RPMI8226 (cell line): ENCODE measurements at places on chromosomes 6 and 20.

DNA sequence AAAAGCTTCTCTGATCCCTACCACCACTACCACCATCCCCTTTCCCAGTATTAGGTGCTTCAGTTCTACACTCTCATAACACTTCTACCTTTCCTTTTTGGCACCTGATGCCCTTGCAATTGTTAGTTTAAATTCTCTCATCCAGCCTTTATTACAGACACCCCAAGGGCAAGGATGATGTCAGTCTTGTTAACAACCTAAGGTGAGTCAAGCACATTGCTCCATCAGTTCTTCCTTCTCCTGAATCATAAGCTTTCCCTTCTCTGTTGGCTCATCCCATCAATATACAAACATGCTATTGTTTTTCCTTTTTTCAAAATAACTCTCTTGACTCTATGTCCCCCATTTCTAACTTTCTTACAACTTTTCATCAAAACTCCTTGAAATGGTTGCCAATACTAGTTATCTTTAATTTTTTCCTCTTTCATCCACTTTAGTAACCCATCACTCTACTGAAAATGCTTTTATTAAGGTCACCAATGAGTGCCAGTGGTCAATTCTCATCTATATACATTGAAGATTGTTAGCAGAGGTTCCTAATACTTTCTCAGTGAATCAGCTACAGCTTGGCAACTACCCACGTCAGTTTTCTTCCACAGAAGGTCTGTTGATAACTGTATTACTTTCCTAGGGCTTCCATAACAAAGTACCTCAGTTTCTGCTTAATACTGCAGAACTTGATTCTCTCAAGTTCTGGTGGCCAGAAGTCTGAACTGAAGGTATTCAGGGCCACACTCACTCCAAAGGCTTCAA, 97.1 kb upstream of the FLRT3 start:
- no peak for DNase-seq

GRCh38 chr6:30600451-30600961, 16.5 kb downstream of the PPP1R10 start:
- DNase-seq: no peak

DNA sequence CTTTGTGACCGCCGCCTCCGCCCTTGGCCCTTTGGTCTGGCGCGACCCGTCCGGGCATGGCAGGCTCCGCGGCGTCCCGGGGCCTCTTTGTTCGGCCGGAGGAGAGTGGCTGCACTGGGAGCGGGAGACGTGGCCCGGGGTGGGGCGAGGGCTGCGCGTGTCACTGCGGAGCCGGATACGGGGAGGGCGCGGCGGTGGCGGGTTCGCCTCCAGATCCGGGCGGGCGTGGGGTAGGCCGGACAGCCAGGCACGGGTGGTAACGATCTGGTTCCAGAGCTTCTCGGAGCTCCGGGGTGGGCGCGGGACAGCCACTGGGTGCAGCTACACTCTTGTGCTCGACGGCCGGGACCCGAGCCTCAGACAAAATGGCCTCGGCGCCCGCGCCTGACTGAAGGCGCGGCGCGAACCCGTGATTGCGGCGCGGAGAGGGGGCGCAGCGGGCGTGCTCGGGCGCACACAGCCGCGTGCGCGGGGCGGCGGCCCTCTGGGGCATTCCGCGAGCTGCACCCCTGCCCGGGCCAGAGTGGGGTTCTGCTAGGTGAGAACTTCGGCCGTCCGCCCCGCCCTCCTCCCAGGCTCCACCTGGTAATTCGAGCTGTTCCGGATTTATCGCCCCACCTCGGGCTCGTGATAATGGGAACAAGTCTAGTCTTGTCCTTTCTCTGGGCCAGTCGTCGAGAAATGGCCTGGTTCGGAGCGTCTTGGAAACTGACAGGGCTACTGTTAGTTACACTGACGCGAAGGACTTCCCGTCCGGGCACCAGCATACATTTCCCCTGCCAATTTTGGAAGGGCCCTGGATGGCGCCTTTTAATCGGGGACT, 1.0 kb downstream of the LOC128125822 start:
- DNase-seq: peak; percentile 84

DNA sequence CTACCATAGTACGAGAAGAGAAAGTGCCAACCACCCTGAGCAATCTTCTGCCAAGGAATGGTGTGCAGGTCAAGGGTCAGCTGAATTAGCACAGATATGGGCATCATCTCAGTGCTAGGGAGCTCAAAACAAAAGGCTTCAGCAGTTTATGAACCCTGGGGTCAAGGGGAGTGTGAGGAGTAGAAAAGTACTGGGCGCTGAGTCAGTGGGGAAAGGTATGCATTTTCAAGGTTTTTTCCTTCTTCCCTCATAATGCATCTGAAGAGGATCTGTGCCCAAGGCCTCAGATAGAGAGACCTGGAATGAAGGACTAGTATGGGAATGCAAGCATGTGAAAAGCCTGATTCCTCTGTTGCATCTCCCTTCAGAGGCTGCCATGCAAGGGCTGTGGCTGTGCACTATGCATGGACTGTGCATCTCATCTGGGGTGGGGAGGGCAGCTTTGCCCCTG, 81.7 kb downstream of the PERP start:
- no peak for DNase-seq

DNA sequence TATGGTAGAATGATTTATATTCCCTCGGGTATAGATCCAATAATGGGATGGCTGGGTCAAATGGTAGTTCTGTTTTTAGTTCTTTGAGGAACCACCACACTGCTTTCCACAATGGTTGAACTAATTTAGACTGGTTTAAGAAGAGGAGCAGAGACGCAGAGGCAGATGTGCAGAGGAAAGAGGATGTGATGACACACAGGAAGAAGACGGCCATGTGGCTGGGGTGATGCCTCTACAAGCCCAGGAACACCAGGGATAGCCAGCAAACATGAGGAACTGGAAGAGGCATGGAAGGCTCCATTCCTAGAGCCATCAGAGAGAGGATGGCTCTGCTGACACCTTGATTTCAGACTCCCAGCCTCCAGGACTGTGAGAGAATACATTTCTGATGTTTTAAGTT, 218.3 kb upstream of the DTNBP1 start:
- DNase-seq: no peak

DNA sequence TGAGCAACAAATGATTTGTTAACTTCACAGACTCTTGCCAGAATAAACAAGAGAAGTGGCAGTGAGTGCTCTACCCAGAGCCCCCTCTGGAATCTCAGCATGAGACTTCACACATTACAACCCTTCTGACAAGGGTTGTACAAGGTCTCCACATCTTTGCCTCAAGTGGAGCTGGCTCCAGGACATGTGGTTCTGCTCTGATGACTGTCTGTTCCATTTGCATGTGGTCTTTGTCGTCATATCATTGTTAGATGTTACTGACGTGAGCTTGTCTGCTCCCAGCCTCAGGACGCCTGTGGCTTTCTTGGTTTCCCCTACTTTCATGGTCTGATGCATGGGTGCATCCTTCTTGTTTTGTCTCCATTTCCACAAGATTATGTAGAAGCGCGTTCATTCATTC, 115.0 kb downstream of the SLC24A3 start:
- DNase-seq: no peak

DNA sequence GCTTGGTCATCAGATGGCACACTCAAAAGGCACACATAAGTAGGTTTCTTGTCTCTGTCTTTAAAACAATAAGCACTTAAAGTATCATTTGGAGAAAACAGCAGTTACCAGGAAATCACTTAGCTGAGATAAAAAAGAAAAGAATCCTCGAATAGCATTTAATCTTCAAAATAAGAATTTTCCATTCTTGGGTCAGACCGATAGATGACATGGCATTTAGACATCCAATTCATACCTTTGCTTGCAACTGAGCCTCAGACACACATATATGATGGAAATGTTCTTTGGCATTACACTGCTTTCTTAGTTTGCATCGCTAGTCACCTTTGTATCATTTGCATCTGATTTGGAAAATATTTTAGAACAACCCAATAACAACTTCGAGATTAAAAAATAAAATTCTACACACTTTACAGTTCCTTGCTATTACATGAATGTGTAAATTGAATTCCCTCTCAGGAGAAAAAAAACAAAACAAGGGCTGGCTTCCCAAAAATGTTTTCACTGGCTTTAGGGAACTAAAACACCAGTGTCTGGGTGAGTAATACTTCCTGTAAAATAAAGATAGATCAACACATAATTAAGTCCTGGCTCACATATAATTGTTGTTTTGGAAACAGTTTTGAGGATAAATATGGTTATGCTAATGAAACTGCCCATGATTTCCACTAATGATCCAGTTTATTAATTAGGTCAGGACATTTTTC, 1.3 kb upstream of the RNF217 start:
- no peak for DNase-seq

DNA sequence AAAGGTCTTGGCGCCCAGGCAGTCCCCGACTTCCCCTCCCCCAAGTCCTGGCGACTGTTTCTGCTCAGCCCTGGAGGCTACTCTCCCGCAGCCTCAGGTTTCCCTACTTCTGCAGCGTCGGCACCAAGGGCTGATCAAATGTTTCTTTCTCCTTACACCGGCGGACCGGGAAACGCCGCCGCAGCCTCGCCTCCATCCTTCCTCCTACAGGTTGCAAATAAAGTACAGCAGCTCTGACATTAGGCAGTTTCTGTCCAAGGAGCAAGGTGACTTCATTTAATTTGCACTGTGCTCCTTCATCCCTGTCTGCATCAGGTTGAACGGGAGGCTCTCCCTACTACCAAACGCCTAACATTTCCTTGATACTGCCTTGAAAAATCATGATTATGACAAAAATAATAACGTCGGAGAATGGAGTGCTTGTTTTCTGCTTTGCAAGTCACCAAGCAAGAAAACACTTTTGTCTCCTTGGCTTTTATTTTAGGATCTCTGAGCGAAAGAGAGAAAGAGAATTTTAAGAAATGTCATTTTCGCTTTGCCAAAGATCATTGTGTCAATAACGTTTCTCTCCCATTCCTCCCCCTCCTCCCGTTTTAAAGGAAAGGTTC, 1.0 kb downstream of the CLIC5 start:
- no peak for DNase-seq

DNA sequence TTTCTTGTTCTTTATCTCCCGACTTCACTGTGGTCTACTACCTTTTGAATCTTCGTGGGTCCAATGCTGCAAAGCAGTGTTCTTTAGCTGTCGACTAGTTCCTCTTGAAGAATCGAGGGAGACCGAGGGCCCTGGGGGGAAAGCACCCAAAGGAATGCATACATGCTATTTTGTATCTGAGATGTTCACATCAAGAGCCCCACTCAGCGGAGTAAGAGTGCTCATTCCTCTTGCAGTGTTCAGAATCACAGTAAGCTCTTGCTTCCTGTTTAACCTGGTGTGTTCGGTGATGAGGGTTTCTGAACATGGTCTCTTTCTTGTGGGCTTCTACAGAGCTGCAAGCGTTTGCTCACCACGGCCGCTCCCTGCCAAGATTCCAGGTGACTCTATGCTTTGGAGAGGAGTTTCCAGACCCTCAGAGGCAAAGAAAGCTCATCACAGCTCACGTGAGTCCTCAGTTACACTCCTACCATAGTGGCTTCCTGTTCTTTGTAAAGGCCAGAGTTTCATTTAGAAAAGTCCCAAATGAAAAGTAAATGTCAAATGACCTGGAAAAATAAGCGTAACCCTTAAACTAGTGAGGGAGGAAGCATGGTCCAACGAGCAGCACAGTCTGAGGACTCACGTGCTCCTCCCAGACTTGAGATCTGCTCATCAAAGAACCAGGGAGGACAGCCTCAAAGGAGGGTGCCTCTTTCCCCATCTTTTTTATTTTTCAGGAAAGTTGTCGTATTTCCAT, 13.3 kb downstream of the IRF4 start:
- no peak for DNase-seq

DNA sequence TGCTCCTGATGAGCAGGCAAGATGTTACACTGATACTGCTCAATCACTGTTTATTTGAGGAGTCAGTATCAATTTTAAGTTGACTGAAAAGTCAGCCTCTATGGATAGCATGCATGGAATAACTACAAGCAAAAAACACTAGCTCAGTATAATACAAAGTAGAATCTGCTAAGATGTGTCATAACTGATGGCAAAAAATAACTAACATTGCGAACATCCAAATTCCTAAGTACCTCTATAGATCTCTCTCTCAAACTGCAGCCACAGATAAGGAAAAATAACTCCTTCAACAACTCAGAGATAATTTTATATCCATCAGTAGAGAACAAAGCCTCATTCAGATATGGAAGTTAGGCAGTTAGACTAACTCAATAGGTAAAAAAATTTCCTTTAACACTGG, 16.3 kb downstream of the HDAC2 start:
- no peak for DNase-seq

DNA sequence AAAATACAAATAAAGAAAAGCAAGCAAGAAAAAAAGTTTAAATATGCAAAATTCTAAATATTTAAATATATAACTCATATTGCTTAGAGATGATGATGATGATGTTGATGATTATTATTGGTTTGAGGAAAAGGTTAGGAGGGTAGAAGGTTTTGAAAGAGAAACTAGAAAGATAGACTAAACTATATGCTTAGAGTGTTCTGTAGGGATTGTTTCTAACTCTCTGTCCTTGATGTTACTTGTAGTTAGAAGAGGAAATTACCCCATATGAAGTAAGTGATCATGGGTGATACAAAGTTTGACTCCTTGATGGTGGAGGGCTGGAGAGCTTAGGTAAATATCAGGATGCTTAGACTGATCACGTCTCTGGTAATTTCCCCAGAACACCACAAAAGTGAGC, 159.5 kb downstream of the MEI4 start:
- no peak for DNase-seq

- DNase-seq: no peak
Measured at GRCh38 chr6:148990403-148990802, 243.6 kb downstream of the UST start.
